Stimulated activated CD8-positive, alpha-beta memory T cell treated with anti-CD3 and anti-CD28 coated beads, Interleukin-4, amount 100 ng/mL, for 1 hour (primary cell): ENCODE measurements at places on chromosomes 1 and 21.

DNA sequence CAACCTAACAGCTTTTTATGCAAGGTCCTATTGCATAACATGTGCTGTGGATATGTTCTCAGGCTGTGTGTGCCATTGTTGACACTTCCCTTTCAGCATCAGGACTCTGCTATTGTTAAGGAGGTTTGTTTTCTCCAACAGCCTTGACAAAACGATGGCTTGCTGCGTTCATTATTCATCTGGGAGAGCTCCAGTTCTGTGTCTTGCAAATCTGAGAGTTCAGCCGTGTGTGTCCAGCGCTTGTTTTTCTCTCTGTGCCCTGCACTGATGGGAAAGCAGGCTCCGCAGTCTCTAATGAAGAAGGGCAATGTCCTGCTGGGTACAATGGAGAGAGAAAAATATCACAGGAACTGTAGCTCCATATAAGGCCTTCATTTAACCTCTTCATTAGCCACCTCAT, 63.7 kb downstream of the CLDN17 start:
- DNase-seq, result no peak

DNA sequence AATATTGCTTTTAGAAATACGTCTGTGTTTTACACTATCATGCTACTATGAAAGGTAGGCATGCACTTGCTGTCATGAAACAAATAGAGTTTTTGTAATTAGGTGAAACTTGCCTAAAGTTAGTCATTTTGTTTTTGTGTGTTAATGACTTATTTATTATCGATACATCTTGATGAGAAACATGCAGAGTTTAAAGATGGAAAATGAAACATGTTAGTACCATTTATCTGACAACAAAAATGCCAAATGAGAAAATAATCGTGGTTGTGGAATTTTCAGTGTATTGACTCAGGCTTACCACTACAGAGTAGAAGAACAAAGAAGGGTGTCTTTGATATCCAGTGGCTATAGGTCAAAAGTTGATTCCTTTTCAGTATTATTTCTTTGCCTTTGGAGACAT, 105.5 kb downstream of the NCAM2 start:
- no peak for DNase-seq

DNA sequence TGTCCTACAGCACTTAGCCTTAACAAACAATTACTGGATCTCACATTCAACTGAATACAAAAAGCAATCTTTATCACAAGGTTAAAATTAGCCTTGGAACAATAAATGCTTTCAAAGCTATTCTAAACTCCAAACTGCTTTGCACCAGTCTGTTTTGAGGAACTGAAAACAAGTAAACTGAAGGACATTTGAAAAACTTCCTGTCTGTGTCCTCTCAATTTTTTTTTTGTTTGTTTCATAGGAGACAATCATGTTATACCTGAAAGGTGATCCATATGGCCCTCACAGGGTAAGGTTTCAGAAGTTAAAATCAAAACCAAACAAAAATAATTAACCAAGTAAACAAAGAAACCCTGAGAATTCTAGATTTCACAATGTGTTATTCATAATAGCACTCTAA, 459.1 kb downstream of the DPYD start:
- no peak for DNase-seq

DNA sequence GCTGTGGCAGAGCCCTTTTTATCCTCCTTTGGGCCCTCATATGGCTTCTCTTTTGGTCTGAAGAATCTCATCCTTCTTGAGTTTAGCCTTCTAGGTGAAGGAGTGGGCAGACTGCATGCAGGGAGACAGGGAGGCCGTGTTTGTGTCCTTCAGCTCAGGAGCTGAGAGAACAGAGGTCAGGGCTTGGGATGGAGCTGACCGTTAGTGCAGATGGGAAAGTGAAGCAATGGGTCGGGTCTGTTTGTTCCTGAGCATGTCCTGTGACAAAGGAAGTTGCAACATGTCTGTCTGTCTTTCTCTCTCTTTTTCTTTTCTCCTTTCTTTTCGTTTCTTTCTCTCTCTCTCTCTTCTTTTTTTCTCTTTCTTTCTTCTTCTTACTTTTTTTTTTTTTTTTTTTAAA, 14.9 kb downstream of the MAPKAPK2 start:
- DNase-seq, result no peak

DNA sequence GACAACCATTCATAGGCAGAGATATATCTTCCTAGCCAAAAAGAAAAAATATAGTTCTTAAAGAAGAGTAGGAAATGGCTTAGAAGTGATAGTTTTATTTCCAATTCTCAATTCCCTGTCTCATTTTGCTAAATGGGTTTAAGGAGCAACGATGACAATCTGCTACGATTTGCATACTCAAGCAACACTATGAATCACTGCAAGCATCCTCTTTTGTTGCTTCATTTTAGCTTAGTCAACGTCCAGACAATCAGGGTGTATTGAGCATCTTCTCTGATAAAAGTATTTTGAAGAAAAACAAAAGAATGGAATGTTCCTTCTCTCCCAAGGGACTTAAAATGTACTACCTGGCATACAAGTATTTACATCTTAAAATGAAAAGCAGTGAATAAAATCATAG, 80.6 kb downstream of the RGS7 start:
- no peak for DNase-seq

GRCh38 chr21:16942703-16943102, 570.1 kb upstream of the CXADR start:
- no peak for DNase-seq

DNA sequence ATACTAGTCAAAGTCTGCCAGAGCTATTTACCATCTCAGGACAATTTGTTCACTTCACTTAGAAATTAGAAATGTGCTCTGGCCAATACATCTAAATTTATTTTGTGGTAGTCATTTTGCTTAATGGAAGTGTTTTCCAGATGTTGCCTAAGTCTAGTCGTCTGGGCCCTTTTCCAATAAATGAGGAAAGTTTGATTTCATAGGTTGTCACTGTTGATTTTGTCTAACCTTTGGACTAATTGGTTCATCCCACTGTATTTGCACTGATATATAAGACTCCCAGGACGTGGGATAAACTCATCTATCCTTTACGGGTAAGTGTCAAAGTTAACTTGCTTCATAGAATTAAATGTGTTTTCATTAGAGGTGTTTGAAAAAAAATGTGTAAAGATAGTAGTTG, 79.1 kb downstream of the TPR start:
- DNase-seq, result no peak

DNA sequence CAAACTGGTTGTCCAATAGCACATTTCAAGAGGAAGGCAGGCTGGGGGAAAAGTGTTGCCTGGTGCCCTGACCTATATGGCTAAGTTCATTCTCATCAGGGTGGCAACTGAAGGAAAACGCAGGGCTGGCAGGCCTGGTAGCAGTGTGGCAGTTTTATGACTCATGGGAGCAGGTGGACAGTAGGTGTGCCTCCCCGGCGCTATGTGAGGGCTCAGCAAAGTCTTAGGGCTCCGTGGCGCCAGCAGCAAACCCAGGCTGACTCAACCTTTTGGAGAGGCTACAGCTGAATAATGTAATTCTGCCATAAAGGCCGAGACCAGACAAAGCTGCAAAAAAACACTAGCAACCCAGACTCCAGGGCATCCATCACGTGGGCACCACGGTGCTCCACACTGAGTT, 23.6 kb downstream of the GADD45A start:
- DNase-seq, result no peak

DNA sequence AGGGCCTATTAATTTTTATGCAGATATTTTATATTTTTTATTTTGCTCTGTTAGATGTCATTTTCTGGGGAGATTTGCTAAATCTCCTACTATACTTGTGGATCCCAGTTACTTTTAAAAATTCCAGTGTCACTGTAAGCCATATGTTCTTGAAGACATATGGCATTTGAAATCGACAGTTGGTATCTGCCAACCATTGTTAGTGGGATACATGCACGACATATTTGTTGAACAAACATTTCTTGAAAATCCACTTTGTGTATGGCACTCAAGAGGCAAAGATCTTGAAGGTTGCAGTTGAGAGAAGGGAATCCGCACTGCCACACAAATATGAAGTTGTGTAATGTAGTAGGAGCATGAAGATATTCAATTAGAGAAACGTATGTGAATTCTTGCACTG, 287.7 kb downstream of the HHAT start:
- DNase-seq, result no peak

DNA sequence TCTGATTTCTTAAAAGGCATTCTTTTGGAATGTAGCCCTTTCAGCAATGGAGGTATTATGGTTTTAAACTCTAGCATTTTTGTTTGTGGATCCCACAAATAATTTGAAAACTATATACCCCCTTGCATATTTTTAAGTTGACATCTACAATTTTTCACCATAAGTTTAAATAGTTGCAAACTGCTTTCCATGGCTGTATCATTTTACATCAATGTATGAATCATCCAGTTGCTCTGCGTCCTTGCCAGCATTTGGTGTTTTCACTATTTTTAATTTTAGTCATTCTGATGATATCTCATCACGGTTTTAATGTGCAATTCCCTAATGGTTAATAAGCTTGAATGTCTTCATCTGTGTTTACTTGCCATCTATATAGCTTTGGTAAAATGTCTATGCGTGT, 20.7 kb downstream of the DIPK1A start:
- no peak for DNase-seq

DNA sequence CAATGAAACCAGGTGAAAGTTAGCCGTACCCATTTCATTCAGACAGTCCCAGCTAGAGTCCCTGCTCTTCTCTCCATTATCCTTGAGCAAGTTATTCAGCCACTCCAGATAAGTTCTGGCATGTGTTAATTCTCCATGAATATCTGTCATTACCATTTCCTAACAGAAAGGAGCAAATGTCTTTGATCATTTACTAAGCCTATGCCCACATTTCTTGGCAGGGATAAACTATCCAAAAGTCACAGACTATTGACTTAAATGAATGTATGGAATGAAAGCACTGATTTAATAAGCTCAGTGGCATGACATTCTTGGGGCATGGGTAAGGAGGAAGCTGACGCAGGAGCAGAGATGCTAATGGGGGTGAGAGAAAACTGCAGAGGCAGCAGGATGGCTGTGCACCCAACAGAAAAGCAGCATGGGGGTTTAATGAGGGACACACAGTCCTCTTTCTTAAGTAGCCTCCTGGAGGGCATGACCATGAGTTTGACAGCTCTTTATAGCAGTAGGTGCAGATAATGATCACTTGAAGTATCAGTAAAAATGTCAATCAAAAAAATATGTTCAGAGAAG, 17.6 kb upstream of the DHCR24 start:
- no peak for DNase-seq

GRCh38 chr1:174262349-174263241, 103.3 kb downstream of the RABGAP1L start:
- no peak for DNase-seq

DNA sequence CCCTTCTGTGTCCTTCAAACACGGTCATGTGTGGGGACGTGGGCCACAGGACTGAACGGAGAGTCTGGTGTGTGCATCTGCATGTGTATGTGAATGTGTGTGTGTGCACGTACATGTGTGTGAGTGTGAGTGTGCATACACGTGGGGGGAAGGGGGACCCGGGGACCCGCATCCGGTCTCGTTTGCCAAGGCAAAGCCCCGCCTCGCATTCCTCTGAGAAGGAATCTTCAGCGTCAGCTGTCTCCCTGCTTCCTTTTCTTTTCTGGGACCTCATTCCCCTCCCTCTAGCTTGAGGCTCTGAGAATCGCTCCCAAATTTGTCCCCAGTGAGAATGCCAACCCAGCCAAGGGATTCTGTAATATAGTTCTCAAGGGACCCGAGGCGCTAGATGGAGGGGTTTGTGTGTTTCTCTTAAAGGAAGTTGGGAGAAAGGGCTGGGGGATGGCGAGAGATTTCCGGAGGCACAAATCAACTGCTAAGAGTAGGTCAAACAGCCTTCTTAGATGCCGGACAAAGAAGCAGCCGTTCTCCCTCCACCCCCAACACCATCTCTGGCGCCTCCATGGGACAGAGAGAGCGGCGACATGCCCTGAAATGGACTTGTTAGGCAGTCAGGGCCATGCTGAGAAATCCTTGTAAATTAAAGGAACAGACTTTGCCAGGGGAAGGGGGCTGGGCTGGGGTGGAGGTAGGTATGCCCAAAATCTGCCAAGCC, 6.6 kb downstream of the IFFO2 start:
- DNase-seq, result no peak

GRCh38 chr1:66562561-66562960, 28.6 kb downstream of the SGIP1 start:
- no peak for DNase-seq

GRCh38 chr21:33259995-33260394, 6.2 kb upstream of the IL10RB start:
- DNase-seq, result no peak

- DNase-seq, result no peak
Observed at GRCh38 chr1:31095298-31095981, 29.9 kb upstream of the PUM1 start.

DNA sequence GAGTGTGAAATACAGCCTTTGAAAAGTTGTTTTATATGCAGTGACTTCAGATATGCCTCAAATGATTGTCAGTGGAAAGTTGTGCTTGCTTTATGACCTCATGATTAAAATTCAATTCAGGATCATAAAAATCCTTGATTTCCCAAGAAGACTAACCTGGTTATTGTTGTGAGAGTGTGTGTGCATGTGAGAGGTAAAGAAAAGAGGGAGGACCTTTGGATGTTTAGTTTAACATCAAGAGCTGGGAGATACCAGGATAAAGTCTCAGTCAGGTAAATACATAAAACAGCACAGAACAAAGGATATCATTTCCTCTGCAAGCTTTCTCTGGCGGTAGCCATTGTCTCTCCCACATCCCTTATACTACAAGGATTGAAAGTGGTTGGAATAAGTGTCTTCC, 14.4 kb downstream of the BTBD8 start:
- no peak for DNase-seq
